ENCODE measurements at places on chromosomes 7 and 10. TPM values are rescaled to one million over a fixed set of nuclear protein-coding genes. Genes with fewer than 3 reads are reported as not detected.

Gene ADAMTS14
- 0.17 TPM for total RNA-seq

DNA sequence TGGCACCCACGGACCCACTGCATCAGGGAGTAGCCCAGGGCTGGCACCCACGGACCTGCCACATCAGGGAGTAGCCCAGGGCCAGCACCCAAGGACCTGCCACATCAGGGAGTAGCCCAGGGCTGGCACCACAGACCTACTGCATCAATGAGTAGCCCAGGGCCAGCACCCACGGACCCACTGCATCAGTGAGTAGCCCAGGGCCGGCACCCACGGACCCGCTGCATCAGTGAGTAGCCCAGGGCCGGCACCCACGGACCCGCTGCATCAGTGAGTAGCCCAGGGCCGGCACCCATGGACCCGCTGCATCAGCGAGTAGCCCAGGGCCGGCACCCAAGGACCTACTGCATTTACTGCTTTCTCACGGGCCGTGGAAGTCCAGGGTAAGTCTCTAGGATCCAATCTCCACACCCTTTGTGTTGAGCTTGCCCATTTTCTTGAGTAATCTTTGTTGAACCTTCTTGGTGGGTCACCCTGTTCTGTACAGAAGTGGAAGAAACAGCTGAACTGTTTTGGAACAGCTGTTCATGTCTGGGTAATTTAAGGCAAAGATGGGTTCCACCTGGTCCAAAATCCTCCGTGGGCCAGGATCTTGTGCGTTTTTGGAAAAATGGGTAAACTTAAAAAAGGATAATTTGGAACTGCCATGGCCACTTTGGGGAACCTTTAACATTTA, 69.0 kb downstream of the VIPR2 start:
- H3K27me3 ChIP-seq = no peaks in the 10 kb centered on the region
- no peak for DNase-seq
- H3K36me3 ChIP-seq = no peaks in the 10 kb centered on the region
- no peak overlapping the region for H3K4me3 ChIP-seq

GRCh38 chr7:140501966-140502365, 22.7 kb upstream of the MKRN1 start:
- H3K36me3 ChIP-seq = no peaks in the 10 kb centered on the region
- H3K4me1 ChIP-seq = no peaks in the 10 kb centered on the region
- H3K27me3 ChIP-seq = no peaks in the 10 kb centered on the region
- DNase-seq = no peak
- H3K27ac ChIP-seq = no peak overlapping the region

GRCh38 chr10:99123851-99124250, 111.8 kb downstream of the HPSE2 start:
- DNase-seq = no peak
- no peaks in the 10 kb centered on the region for H3K4me1 ChIP-seq
- H3K27me3 ChIP-seq = no peaks in the 10 kb centered on the region
- no peak overlapping the region for H3K4me3 ChIP-seq
- H3K36me3 ChIP-seq = no peaks in the 10 kb centered on the region
- no peak overlapping the region for H3K27ac ChIP-seq

Gene ITIH2
- 0.11 TPM for total RNA-seq

Gene IDI2
- not detected for total RNA-seq

DNA sequence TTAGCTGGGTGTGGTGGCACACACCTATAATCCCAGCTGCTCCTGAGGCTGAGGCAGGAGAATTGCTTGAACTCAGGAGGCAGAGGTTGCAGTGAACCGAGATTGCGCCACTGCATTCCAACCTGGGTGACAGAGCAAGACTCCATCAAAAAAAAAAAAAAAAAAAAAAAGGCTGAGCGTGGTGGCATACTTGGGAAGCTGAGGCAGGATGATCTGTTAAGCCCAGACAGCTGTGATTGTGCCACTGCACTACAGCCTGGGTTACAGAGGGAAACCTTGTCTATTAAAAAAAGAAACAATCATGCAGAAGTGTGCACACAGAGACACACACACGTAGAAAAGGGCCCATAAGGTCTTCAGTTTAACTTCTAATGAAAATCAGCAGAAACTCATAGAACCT, 150.6 kb downstream of the TPST1 start:
- no peak overlapping the region for H3K27ac ChIP-seq
- H3K27me3 ChIP-seq = no peaks in the 10 kb centered on the region
- DNase-seq = no peak
- peaks cover 3% of the 10 kb centered on the region for H3K4me1 ChIP-seq
- H3K4me3 ChIP-seq = no peak overlapping the region

- DNase-seq = no peak
- H3K4me1 ChIP-seq = no peaks in the 10 kb centered on the region
- no peaks in the 10 kb centered on the region for H3K36me3 ChIP-seq
- no peaks in the 10 kb centered on the region for H3K27me3 ChIP-seq
Observed at GRCh38 chr7:89648509-89648908, 505.8 kb upstream of the STEAP1 start.

GRCh38 chr10:23694446-23694920, 255.6 kb downstream of the OTUD1 start:
- no peaks in the 10 kb centered on the region for H3K36me3 ChIP-seq
- peaks cover 13% of the 10 kb centered on the region for H3K4me1 ChIP-seq
- no peak overlapping the region for H3K27ac ChIP-seq
- peaks cover 42% of the 10 kb centered on the region for H3K27me3 ChIP-seq
- H3K4me3 ChIP-seq = no peak overlapping the region
- DNase-seq = no peak

Gene CD36
- 224 TPM for total RNA-seq

- H3K27ac ChIP-seq = no peak overlapping the region
- H3K36me3 ChIP-seq = no peaks in the 10 kb centered on the region
- no peaks in the 10 kb centered on the region for H3K27me3 ChIP-seq
- no peak overlapping the region for H3K4me3 ChIP-seq
- DNase-seq = no peak
Observed at GRCh38 chr10:15759265-15759664, 39.5 kb upstream of the ITGA8 start.

DNA sequence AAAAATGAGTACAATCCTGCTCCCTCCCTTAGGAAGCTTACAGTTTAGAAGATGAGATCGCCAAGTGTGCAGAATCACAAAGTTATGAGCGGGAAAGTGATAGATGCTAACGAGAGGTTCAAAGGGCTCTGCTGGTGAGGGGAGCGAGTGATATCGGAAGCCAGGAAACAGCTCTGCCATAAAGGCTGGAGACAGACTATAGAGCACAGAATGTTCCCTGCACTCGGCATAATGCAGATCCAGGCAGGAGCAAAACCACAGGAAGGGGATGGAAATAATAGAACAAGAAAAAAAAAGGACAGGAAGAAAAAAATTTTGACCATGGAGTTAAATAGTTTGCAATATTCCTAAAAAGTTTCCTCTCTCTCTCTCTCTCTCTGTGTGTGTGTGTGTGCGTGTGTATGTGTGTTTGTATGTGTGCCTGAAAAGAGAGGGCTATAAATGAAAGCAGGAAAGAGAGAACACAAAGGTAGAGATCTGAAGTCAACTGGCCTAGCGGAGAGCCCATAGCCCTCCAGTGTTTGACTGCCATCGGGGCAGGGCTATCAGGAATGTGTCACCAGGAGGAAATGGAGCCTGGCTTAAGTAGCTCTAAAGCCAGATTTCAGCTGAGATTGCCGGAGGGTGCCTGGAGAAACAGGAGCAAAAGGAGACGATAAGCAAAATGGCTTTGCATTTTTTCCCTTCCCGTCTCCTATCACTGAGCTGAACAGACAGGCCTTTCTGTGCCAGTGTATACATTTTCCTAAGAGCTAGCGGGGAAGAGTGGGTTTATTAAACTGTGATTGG, 175.8 kb upstream of the LYZL1 start:
- no peak overlapping the region for H3K27ac ChIP-seq
- DNase-seq = no peak
- no peaks in the 10 kb centered on the region for H3K36me3 ChIP-seq

DNA sequence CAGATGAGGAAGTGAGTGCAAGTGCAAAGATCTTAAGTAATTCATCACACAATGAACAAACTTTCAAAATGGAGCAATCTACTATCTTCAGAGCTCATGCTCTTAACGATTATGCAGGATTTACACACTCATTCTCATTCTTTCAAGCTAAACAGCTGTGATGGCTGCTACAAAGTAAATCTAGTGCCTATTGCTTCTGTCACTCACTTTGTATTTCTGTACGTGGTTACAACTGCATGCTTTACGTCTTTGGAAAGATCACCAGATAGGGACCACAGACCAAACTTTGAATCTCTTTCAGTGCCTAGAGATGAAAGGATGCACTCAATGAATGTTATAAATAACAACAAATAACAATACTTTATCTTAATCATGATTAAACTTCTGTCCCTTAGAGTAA, 194.6 kb downstream of the MAGI2 start:
- no peaks in the 10 kb centered on the region for H3K4me1 ChIP-seq
- DNase-seq = no peak
- no peak overlapping the region for H3K27ac ChIP-seq
- no peaks in the 10 kb centered on the region for H3K36me3 ChIP-seq
- H3K4me3 ChIP-seq = no peak overlapping the region

DNA sequence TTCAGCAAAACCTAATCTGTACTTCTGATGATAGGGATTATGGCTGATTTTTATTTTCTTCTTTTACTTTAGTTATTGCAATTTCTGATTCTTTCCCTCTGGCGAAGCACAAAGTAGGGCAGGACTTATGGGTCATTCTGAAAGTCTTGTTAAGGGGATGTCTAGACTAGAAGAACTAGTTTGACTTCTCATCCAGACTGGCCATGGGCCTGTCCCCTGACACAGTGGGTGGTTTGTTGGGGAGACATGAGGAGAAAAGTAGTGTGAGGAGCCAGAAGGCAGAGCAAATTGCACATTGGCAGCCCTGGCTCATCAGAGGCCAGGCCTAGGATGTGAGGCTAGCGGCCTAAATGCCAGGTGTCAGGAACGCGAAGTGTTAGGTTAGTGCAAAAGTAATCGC, 152.8 kb downstream of the RTKN2 start:
- H3K4me1 ChIP-seq = peaks cover 8% of the 10 kb centered on the region
- no peak overlapping the region for H3K4me3 ChIP-seq
- no peak for DNase-seq
- H3K27me3 ChIP-seq = no peaks in the 10 kb centered on the region
- H3K36me3 ChIP-seq = no peaks in the 10 kb centered on the region
- no peak overlapping the region for H3K27ac ChIP-seq

GRCh38 chr7:79988653-79989052, 146.0 kb upstream of the GNAI1 start:
- H3K27me3 ChIP-seq = no peaks in the 10 kb centered on the region
- no peak overlapping the region for H3K4me3 ChIP-seq
- no peak overlapping the region for H3K27ac ChIP-seq

DNA sequence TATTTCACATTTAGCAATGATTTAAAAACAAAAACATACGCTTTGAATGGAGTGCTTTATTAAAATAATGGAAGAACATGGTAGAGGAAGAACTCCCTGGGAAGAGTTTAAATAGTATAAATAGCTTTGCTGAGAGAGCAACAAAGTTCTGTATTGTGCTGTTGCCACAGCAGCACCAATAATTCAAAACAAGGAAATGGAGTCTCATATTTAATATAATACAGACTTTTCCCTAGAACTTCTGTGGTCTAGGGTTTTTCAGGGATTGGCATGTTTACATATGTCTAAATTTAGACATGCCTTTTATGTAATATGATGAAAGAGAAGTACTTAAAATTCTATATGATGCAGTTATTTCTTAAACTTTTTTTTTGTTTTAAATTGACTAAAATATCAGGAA, 217.2 kb upstream of the HDAC9 start:
- no peaks in the 10 kb centered on the region for H3K4me1 ChIP-seq
- no peak overlapping the region for H3K4me3 ChIP-seq
- no peaks in the 10 kb centered on the region for H3K36me3 ChIP-seq
- no peaks in the 10 kb centered on the region for H3K27me3 ChIP-seq
- DNase-seq = no peak

DNA sequence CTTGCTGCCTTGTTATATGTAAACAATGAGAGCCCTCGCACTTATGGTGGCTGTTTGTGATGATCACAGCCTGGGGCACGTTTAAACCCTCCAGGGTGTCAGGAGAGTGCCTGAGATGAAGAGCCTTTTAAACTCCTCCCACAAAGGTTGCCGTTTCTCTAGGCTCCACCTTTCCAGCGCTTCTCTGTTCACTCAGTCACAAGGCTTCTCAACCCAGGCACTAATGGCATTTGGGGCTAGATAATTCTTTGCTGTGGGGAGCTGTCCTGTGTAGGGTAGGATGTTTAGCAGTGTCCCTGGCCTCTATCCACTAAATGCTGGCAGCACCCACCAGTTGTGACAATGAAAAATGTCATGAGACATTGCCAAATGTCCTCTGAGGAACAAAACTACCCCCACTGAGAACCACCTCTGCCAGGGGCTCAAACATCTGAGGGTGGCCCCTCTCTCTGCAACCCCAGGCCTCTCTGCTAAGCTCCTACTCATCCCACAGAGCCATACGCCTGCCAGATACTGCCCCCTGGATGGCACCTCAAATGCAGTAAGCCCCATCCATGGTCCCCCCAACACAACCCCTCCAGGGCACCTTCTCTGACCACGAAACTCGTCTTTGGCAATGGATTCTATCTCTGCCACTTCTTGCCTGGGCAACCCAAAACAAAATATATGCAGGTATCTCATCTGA, 144.3 kb upstream of the ZMIZ1 start:
- DNase-seq = no peak
- no peaks in the 10 kb centered on the region for H3K36me3 ChIP-seq
- no peaks in the 10 kb centered on the region for H3K4me1 ChIP-seq
- H3K27me3 ChIP-seq = no peaks in the 10 kb centered on the region

Gene LGI1
- total RNA-seq = not detected

Gene MMD2
- not detected for total RNA-seq

Gene IL2RA
- 0.14 TPM for total RNA-seq

- no peaks in the 10 kb centered on the region for H3K27me3 ChIP-seq
- no peak overlapping the region for H3K27ac ChIP-seq
- H3K4me3 ChIP-seq = no peak overlapping the region
- no peaks in the 10 kb centered on the region for H3K4me1 ChIP-seq
- DNase-seq = no peak
- H3K36me3 ChIP-seq = no peaks in the 10 kb centered on the region
Observed at GRCh38 chr7:95517458-95517857, 31.7 kb downstream of the ASB4 start.

DNA sequence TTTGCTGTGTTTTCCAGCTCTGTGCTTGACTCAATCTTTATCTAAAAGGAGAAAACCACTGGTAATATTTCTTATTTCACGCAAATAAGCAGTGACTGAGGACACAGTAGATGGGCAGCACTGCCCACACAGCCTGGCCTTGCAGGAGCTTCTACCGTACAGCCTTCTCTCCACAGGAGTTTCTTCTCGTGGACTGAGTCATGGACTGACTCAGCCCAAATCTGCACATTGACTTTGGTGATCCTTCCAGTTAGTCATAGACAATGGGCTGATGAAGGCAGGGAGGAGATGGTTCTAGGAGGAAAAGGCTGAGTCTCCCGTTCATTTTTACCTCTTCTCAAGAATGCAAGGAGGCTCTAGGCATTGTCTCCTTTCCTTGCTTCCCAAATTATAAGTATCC, 200.7 kb downstream of the RAPGEF5 start:
- peaks cover 24% of the 10 kb centered on the region for H3K36me3 ChIP-seq
- no peak for DNase-seq
- no peaks in the 10 kb centered on the region for H3K27me3 ChIP-seq

All from adrenal gland (tissue), 19 donors.